Activated CD8-positive, alpha-beta T cell treated with anti-CD3 and anti-CD28 coated beads, Interleukin-2, amount 10 ng/mL, durations not matched to agents 7 days and 5 days (primary cell): ENCODE measurements at places on chromosomes 1 and 21. TPM values are rescaled to one million over a fixed set of nuclear protein-coding genes. Genes with fewer than 3 reads are reported as not detected.

DNA sequence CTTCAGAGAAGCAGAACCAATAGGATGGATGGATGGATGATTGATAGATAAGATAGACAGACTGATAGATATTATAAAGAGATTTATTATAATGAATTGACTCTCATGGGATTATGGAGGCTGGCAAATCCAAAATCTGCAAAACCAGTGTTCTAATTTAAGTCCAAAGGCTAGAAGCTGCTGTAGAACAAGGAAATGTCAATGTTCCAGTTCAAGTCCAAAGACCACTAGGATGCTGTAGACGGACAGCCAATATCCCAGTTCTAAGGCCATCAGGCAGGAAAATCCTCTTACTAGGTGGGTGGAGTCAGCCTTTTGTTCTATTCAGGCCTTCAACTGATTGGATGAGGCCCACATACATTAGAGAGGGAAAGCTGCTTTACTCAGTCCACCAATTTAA, 4.1 kb upstream of the SLC44A3 start:
- no peaks in the 10 kb centered on the region for H3K36me3 ChIP-seq
- peaks cover 57% of the 10 kb centered on the region for H3K27me3 ChIP-seq
- peaks cover 6% of the 10 kb centered on the region for H3K4me1 ChIP-seq
- no peak for DNase-seq

- peaks cover 7% of the 10 kb centered on the region for H3K36me3 ChIP-seq
- DNase-seq = peak; percentile 56
- H3K27me3 ChIP-seq = peaks cover 4% of the 10 kb centered on the region
- peaks cover 26% of the 10 kb centered on the region for H3K4me1 ChIP-seq
- H3K4me3 ChIP-seq = peak overlapping the region; percentile 62
Measured at GRCh38 chr21:37208056-37208721, 58.9 kb downstream of the VPS26C start.

DNA sequence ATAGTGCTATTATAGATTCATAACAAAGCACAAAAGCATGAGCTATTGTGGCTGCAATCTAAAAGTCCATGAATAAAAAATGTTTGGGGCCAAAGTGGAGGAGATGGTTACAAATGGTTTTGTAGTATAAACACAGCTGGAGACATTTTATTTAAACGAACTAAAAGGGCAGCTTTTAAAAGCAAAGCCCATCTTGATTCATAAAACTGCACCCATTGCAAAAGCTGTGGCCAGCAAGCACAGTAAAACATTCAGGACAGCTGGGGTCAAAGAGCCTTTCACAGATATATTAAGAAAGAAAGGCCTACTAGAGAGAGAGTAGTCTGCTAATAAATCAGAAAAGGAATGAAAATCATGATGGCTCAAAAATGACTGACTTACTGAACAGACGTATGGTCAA, 520.8 kb downstream of the NUF2 start:
- no peaks in the 10 kb centered on the region for H3K27me3 ChIP-seq
- H3K27ac ChIP-seq = no peak overlapping the region
- H3K4me1 ChIP-seq = no peaks in the 10 kb centered on the region
- H3K36me3 ChIP-seq = no peaks in the 10 kb centered on the region

GRCh38 chr1:173436841-173437428, 40.2 kb upstream of the PRDX6 start:
- DNase-seq = no peak
- no peaks in the 10 kb centered on the region for H3K27me3 ChIP-seq
- no peak overlapping the region for H3K27ac ChIP-seq
- no peak overlapping the region for H3K4me3 ChIP-seq
- H3K36me3 ChIP-seq = peaks cover 14% of the 10 kb centered on the region

DNA sequence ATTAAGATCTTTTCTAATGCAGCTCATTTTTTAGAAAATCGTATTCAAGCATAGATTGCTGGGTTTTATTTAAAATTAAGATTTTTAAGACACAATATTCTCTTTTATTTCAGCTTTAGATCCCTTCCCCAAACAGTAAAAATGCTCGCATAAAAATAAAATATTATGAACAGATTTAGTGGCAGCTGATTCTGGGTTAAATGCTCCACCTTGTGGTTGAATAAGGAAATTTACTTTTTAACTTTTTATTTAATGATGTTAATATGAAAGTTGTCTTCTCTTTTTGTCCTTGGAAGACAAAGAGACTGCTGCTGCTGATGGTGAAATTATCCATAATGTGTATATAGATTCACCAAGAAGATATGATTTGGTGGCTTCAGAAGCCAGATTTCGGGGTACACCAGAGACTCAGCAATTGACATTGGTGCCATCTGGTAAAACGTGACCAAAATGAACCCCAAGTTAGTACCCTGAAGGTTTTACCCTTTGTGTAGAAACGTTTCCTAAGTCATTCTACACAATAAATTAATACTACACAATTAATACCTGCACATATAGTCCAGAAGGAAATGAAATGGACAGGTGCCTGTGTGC, 128.0 kb downstream of the ADAMTS1 start:
- H3K4me3 ChIP-seq = no peak overlapping the region
- H3K27ac ChIP-seq = no peak overlapping the region
- no peak for DNase-seq
- no peaks in the 10 kb centered on the region for H3K4me1 ChIP-seq

- no peaks in the 10 kb centered on the region for H3K36me3 ChIP-seq
- H3K4me1 ChIP-seq = peaks cover 34% of the 10 kb centered on the region
- H3K27me3 ChIP-seq = peaks cover 59% of the 10 kb centered on the region
- no peak overlapping the region for H3K4me3 ChIP-seq
- H3K27ac ChIP-seq = no peak overlapping the region
Measured at GRCh38 chr1:182633657-182634281, 29.6 kb upstream of the RGS16 start.

DNA sequence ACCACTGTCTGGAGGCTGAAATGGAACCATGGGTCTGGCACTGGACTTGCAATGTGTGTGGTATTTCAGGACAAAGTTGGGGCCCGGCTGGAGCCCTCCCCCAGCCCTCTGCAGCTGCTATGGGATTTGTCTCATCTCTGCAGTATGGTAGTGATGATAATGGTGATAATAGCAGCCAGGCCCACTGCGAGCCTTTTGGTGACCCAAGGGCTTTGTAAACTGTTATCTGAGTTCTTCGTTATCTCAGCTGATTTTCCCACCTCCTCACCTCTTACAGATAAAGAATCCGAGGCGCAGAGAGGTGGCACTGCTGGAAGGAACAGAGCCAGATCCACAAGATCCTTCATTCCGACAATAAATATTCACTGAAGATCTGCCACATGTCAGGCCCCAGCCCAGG, 11.7 kb upstream of the WNT4 start:
- peaks cover 18% of the 10 kb centered on the region for H3K27me3 ChIP-seq
- no peaks in the 10 kb centered on the region for H3K36me3 ChIP-seq
- no peak overlapping the region for H3K27ac ChIP-seq

GRCh38 chr1:208942394-208943130, 641.0 kb upstream of the CAMK1G start:
- no peaks in the 10 kb centered on the region for H3K4me1 ChIP-seq
- no peak overlapping the region for H3K27ac ChIP-seq
- no peak for DNase-seq
- peaks cover 2% of the 10 kb centered on the region for H3K27me3 ChIP-seq

DNA sequence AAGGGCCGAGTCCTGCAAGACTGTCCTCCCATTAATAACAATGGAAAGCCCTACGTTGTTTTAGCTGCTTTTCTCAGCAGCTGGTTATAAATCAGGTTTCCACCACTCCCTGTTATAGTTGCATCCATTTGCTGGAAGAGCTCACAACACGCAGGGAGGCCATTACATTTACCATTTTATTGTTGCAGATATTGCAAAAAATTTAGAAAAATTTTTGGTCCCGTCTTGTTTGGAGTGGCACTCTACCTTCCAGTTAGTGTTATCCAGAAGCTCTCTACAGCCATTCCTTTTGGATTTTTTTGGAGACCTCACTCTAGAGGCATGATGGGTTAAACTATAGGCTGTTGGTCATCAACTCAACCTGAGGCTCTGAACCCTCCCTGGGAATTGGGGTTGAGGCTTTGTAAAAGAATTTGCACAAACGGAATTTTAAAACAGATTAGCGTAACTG, 1532.1 kb upstream of the TPTE start:
- no peak overlapping the region for H3K4me3 ChIP-seq
- no peak overlapping the region for H3K27ac ChIP-seq
- no peaks in the 10 kb centered on the region for H3K4me1 ChIP-seq
- no peaks in the 10 kb centered on the region for H3K27me3 ChIP-seq
- no peak for DNase-seq
- H3K36me3 ChIP-seq = peaks cover 1% of the 10 kb centered on the region

DNA sequence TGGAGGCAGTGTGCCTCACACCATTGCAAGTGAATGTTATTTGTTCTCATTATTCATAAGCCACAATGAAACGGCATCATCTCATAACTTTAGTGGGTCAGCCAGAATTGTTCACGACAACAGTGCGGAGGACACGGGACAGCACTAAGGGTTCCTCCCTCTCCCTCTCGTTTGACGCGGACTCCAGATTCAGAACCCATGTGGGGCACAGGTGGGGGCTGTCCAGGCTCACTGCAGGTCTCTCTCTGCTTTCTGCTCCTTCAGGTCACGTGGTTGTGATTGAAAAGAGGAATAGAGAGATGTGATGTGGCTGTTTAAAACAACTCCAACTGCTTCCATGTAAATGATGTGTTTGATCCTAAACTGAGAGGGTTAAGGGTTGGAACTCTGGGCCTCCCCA, 13.5 kb downstream of the RUNX1 start:
- H3K36me3 ChIP-seq = peaks cover 8% of the 10 kb centered on the region
- peaks cover 64% of the 10 kb centered on the region for H3K4me1 ChIP-seq
- H3K27me3 ChIP-seq = peaks cover 7% of the 10 kb centered on the region
- H3K4me3 ChIP-seq = no peak overlapping the region

Gene C8B
- total RNA-seq = not detected

Gene SLFNL1
- total RNA-seq = 0.29 TPM

DNA sequence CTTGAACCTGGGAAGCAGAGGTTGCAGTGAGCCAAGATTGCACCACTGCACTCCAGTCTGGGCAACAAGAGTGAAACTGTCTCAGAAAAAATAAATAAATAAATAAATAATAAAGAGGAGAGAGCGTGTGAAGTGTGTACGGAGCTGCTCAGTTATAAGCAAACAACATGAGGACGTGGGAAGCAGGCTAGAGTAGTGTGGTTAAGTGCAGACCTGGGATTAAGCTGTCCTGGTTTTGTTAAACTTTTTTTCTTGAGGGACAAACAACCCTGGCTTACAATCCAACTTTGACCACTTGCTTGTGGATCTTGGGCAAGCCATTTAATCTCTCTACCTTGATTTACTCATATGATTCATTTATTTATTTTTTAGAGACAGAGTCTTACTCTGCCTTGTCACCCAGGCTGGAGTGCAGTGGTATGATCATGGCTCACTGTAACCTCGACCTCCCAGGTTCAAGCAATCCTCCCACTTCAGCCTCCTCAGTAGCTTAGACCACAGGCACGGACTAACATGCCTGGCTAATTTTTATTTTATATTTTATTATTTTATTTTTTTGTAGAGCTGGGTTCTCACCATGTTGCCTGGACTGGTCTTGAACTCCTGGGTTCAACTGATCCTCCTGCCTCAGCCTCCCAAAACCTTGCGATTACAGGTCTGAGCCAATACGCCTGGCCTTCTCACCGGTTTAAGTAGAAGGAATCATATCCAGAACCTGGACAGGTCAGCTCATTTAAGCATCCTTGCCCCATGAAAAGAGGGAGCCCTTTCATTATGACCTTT, 52.7 kb downstream of the RPS6KA1 start:
- H3K4me3 ChIP-seq = no peak overlapping the region
- no peak overlapping the region for H3K27ac ChIP-seq
- DNase-seq = no peak
- H3K4me1 ChIP-seq = peaks cover 32% of the 10 kb centered on the region
- no peaks in the 10 kb centered on the region for H3K36me3 ChIP-seq

- H3K36me3 ChIP-seq = no peaks in the 10 kb centered on the region
- DNase-seq = peak; percentile 71
- H3K27ac ChIP-seq = peak overlapping the region; percentile 58
- peaks cover 16% of the 10 kb centered on the region for H3K4me1 ChIP-seq
- no peak overlapping the region for H3K4me3 ChIP-seq
Measured at GRCh38 chr1:226990133-226990716, 50.1 kb downstream of the COQ8A start.

- H3K4me3 ChIP-seq = peak overlapping the region; percentile 96
- H3K4me1 ChIP-seq = peaks cover 36% of the 10 kb centered on the region
- H3K27me3 ChIP-seq = no peaks in the 10 kb centered on the region
Measured at GRCh38 chr1:5991381-5992025, 722 bp downstream of the NPHP4 start.

- no peak for DNase-seq
- no peak overlapping the region for H3K27ac ChIP-seq
- no peaks in the 10 kb centered on the region for H3K4me1 ChIP-seq
Measured at GRCh38 chr1:70627910-70628309, 216.8 kb downstream of the CTH start.

DNA sequence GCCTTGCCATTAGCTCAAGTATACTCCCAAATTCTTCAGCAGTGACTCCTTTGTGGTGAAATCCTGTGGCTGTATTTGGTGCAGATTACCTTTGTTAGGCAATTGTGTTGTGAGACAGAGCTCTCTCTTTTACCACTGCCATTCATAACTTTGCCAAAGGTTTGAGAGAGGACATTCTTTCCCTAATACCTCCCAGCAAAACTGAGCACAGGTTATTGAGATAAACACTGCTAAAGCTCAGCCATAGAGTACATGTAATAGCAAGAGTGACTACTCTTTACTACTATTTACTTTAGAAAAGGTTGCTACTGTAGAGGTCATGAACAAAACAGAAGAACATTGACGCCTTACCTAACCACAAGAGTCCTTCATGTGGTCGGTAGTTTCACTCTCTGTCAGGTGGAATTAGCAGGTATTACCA, 514.0 kb upstream of the ADAMTS5 start:
- no peaks in the 10 kb centered on the region for H3K4me1 ChIP-seq
- no peak for DNase-seq
- no peaks in the 10 kb centered on the region for H3K27me3 ChIP-seq

Gene WNT3A
- total RNA-seq = not detected

DNA sequence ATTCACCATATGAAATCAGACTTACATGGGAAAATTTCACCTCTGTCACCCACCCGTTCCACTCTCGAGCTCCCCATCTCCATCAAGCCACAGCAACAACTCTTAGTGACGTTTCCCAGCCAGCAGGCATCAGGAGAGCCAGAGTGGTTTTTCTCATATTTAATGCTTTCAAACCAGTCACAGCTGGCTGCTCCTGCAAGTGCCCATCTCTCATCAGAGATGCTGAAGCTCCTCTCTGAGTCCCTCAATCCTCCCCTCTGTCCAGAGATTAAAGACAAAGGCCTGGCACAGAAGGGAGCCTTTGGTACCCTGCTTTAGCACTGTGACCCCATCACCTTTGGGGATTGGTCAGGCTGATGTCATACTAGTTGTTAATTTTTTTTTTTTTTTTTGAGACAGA, 277.3 kb downstream of the DNM3 start:
- H3K36me3 ChIP-seq = peaks cover 9% of the 10 kb centered on the region
- peaks cover 30% of the 10 kb centered on the region for H3K4me1 ChIP-seq
- no peak for DNase-seq
- H3K4me3 ChIP-seq = no peak overlapping the region

- H3K27ac ChIP-seq = no peak overlapping the region
- no peaks in the 10 kb centered on the region for H3K4me1 ChIP-seq
- DNase-seq = no peak
- no peaks in the 10 kb centered on the region for H3K36me3 ChIP-seq
- no peaks in the 10 kb centered on the region for H3K27me3 ChIP-seq
- H3K4me3 ChIP-seq = no peak overlapping the region
Measured at GRCh38 chr21:15559660-15560059, 170.1 kb upstream of the USP25 start.

Gene SETDB1
- 58.5 TPM for total RNA-seq
